ENCODE measurements at places on chromosomes 3 and 15.

DNA sequence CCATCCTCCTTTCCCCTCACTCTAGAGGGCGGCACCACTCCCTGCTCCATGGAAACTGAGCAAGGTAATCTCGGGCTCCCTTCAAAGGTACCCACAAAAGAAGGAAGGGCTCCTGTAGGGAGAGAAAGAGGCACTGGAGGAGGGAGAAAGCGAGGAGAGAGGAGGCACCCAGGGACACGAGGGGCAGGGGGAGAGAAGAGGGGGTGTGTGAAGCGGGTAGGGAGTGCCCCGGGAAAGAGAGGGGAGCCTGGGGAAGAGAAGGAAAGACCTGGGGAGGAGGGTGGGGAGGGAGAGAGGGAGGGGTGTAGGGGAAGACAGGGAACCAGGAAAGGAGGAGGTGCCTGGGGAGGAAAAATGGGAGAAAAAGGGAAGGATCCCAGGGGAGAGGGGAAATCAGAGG is 523 bp downstream of the VILL start:
- DNase-seq: no peak

DNA sequence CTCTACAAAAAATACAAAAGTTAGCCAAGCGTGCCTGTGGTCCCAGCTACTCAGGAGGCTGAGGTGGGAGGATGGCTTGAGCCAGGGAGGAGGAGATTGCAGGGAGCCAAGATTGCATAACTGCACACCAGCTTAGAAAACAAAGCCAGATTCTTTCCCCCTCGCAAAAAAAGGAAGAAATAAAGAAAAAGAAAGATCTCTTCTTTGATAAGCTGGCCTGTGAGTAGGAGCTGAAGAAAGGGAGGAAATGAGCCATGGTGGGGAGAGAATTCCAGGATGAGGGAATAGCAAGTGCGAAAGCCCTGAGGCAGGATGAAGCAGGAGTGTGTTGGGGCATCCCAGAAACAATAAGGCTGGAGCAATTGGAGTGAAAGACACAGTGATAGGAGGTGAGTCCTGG is 24.5 kb upstream of the TOP2B start:
- DNase-seq: no peak

DNA sequence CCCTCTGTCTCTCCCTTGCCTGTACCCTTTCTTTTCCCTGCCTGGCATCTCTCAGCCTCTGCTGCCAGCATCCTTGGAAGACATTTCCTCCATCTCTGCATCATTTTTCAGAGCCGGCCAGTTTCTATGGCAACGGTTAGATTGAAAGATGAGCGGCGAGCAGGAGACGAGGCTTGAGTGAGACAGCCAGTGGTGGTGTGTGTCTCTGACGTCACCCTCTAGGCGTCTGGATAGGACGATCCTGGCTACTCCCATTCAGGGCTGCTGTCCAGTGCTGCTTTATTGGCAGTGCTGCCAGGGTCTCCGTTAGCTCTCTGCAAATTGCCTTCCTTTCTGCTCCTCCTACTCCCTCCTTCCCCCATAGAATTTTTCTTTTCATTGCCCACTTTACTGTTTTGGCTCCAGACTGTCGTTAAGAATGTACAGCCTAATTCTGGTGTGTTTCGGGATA is 57.9 kb downstream of the TRAK1 start:
- DNase-seq: no peak

GRCh38 chr3:40557575-40558161 is 32.9 kb downstream of the ZNF621 start:
- no peak for DNase-seq

- no peak for DNase-seq
These were observed 7.4 kb downstream of the ALDH1A2 start for GRCh38 chr15:58058073-58058472.

DNA sequence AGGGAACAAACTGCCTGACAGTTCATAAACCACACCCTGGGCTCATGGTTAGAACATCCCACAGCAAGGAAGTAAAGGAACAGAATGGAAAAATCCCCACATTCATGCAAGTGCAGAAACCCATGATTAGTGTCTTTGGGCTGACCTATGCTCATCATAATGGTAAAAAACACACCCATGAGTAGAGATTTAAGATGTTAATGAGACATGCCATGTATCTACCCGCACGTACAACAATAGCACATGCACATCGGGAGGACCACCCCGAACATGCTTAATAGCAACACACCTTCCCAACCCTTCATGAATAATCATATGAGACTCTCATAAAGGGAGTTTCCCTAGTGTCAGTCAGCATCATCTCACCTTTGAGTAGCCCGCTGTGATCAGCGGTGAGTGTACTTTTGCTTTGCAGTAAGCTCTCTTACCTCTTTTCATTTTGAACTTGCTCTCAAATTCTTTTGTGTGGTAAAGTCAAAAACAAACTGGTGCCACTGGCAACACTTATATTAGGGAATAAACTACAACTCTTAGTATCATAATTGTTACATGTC is 23.2 kb downstream of the ZBED2 start:
- no peak for DNase-seq

- DNase-seq: no peak
These were observed 81.5 kb downstream of the CPN2 start for GRCh38 chr3:194269610-194270145.

- DNase-seq: no peak
These were observed 369.2 kb upstream of the MCTP2 start for GRCh38 chr15:93861956-93862741.

DNA sequence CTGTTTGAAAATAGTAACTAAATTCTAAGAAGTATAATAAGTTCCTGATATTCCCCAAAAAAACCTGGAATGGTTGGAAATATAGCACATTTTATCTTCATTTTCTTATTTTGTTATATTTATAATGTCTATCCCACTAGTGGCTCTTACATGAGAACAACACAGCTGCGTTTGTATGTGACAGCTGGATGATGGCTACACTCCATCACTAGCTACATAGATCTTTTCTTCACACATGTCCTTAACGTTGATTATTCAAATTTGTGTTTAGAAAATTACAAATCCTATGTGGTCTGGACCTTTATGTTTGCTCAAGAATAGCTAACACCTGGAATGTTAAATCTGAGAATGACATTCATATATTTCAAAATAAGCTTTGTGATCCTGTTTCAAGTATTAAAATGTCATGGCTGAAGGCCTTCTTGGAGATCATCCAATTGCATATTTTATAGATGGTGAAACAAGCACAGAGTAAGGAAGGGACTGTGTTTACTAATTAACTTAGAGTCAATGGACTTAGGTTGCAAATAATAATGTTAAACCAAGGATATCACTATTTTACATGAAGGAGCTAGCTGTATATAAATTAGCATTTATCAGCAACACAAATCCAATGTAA is 60.8 kb downstream of the ATP13A5 start:
- DNase-seq: no peak

- DNase-seq: no peak
These were observed 186.4 kb upstream of the THBS1 start for GRCh38 chr15:39394496-39394895.

DNA sequence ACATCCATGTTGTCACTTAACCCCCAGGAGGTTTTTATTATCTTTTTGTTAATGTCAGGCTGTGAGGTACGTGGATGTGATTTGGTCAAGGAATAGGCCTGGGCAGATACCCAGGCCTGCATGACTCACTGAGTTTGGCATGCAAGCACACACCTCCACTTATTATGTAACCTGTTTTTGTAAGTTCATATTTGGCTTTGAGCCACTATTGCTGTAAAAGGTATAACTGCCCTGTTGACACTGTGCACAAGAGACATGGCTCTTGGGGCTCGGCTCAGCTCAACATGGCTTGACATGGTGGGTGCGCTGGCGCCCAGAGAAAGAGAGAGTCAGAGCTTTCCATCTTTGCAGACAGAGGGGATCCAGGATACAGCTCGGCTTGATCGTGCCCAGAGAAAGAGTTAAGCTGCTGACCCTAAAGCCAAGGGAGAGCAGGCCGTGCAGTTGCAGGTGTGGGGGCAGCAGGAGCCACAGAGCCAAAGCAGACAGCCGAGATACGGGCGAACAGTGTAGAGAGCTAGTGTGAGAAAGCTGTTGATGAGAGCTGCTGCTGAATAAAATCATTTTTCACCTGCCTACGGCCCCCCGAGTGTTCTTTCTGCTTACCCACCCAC is 67.9 kb upstream of the UNC13C start:
- DNase-seq: no peak

- DNase-seq: no peak
These were observed 661.1 kb downstream of the MAGI1 start for GRCh38 chr3:65377637-65378036.

GRCh38 chr3:116963802-116964201 is 254.2 kb downstream of the TUSC7 start:
- DNase-seq: no peak

DNA sequence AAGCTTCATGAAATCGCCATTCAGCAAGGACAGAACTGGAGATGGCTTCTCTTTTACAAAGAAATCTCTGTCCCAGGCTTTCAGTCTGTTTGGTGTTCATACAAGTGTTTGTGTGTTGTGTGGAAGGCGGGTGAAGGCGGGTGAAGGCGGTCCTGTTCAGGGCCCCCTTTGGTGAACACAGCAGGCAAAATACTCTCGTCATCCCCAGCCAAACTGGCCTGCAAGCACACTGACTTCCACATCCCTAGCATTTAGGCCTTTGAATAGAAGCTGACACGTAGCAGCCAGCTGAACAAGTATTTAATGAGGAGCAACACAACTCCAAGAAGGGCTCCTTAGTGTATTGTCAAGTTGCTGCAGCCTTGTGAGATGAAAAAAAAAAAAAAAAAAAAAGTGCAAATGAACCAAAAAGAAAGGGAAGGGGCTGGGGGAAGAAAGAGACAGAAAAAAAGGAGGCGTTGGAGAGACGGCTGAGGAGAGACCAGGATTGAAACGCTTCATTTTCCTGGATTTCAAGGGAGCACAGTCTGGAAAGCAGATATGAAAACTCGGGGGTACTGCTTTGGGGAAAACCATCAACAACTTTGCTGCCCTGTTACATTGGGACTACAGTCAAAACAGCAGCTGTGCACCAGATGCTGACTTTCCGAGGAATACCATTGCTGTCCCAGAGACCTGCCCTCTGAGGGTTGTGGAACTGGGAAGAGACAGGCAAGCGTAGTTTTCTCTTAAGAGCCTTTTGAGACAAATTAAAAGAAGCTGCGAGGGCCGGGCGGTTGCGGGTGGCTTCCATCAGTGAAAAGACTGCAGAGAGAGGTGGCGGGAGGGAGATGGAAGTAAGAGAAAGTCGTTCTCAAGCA is 74.6 kb downstream of the TGFBR2 start:
- DNase-seq: no peak

GRCh38 chr15:71455107-71455506 is 339.8 kb downstream of the THSD4 start:
- DNase-seq: no peak

DNA sequence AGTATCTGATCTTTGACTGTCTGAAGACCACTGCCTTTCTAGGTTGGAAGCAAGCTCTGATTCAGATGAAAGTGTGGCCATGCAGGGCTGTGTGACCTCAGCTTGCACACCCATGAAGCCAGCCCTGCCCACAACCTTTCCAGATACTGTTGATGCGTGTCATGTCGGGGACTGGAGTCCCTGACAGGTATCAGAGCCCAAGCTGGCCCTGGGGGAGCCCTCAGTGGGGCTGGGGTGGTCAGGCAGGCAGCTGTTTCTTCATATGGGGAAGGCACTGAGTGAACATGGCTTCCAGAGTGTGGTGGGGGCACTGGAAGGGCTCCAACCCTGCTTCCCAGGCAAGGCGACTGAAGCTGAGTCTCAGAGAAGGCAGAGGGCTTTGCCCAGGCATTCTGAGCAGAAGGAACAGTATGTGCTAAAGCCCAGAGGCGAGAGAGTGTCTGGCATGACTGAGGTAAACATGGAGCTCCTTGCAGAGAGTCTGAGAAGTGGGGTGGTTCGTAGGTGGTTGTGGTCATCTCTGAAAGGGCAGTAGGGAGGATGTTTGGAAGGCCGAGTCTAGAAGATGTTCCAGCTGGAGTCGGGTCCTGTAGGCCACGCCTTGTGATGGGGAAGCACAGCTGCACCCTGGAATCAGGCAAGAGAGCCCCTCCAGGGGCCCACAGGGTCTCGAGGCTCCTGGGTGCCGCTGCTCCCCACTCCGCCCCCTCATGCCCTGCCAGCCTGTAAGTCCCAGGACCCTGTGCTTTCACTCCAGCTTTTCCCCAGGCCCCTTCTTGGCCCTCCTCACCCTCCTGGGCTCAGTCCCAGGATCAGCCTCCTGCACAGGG is 122.2 kb downstream of the EEFSEC start:
- no peak for DNase-seq

DNA sequence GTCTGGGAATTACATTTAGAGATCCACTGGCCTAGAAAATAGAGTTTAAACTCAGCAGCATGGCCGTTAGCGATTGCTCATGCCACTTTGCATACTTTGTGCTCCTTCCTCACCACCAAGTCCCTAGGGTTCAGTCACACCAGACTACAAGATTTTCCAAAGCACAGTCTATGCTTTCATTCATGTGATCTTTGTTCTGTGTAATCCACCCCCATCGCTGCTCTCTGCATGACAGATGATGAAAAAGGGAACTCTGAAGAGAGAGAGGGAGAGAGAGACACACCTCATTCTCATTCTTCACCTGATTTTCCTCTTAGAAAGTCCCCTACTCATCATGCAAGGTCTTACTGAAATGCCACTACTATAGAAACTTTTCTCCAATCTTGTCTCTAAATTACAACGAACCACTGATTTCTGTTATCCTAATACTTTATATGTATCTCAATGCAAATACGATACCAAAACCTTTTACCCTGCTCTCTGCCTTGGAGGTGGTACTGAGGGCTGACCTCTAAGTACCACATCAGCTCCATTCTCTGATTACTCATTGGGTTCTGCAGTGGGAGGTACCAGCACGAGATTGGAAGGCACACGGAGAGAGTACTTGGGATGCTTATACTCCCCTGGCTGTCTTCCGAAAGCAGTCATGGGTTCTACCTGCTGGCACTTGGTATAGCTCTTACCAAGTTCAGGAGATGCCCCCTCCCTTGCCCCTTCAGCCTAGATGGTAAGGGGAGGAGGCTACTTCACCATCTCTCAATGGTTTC is 1.1 kb upstream of the PARP15 start:
- DNase-seq: no peak

DNA sequence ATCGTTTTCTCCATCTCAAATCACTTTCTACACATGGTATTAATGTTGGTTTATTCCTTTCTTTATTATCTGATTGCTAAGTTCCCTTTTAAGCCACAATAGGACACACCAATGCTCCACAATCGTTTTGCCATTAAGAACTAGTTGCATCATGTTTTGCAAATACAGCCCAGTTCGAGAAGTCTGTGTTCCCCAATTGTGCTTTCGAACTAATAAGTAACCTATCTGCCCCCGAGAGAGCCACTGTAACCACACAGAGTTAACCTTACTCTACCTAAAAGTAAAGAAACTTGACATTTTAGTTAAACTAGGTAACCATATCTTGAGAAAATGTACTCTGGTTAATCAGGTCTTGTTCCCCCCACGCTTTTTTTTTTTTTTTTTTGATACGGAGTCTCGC is 39.1 kb downstream of the MAGI1 start:
- DNase-seq: no peak

GRCh38 chr3:29384640-29385039 is 103.8 kb downstream of the RBMS3 start:
- no peak for DNase-seq

- DNase-seq: no peak
These were observed 162.7 kb upstream of the LYSMD4 start for GRCh38 chr15:99895956-99896311.

- no peak for DNase-seq
These were observed 22.0 kb downstream of the ASTE1 start for GRCh38 chr3:131004603-131005002.
